CD4-positive, alpha-beta T cell treated with Interleukin-2 at 100 ng/mL for 4 hours (primary cell): ENCODE measurements at places on chromosomes 2 and 18.

- no peak for DNase-seq
Observed at GRCh38 chr2:70717431-70718038, 50.5 kb downstream of the ADD2 start.

DNA sequence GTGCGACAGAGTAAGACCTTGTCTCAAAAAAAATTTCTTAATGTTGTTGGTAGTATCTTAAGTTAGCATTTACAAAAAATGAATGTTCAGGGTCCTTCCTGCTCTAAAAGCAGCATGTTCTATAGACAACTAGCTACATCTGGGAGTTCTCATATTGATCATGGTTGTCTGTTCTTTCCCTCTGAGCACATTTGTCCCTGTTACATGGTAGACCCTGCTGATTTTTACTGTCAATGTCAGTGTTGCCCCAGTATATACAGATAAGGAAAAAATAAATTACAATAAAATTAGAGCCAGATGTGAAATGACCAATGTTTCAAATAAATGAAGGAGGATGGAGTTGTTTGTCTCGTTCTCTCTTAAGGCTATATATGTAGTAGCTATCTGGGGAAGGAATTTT is 63.2 kb downstream of the KCMF1 start:
- DNase-seq: no peak

DNA sequence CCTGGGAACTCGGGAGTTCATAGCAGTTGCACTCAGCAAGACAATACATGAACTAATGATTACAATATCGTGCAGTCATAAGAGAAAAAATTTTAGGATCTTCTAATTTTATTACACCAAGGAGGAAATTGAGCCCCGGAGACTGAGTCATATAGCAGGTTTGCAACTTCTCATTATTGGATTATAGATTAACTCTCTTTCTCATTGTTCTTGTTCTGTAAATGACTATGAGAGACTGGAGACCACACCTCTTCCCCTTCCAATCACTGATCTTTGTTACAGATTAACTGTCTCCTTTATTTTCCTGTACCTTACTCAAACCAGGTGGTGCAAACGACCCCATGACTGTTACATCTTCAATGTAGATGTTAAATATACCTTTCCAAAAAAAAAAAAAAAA is 435.8 kb upstream of the DDX18 start:
- DNase-seq: no peak

DNA sequence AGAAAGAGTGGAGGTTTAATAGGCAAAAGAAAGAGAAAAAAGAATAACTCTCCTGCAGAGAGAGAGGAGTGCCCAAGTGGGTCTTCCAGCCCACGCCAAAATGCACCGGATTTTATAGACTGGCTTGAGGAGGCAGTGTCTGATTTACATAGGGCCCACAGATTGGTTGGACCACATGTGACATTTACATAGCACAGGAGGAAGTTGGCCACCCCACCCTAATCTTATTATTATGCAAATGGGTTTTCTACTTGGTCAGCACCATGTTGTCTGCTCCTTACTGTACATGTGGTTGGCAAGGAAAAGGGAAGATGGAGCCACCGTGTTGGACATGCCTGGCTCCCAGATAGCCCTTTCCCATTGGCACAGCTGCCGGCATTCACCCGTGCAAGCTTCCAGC is 56.8 kb downstream of the SP110 start:
- DNase-seq: no peak

- DNase-seq: peak; percentile 41
Observed at GRCh38 chr2:159904959-159905305, 106.9 kb upstream of the CD302 start.

- no peak for DNase-seq
Observed at GRCh38 chr18:62494764-62495163, 28.1 kb upstream of the ZCCHC2 start.

GRCh38 chr2:88692187-88692586 is 714 bp downstream of the RPIA start:
- peak; percentile 16 for DNase-seq

GRCh38 chr2:209383212-209383611 is 40.6 kb upstream of the MAP2 start:
- no peak for DNase-seq

DNA sequence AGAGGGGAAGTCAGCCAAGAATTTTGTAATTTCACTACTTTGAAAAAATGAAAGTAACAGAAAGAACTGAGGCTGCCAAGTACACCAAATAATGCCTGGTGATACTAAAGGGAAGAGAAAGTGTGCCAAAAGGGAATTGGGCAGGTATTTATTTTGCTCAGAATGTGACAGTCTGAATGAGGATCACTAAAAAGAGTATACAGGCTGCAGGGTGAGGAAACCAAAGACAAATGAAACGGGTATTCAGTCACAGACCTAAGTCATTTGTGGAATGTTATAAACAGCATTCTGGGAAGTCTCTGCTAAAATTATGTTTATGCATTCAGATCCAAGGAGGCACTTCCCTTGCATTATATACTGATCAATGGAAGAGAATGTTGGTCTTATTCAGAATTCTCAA is 418.6 kb upstream of the SLC39A10 start:
- no peak for DNase-seq

- DNase-seq: no peak
Observed at GRCh38 chr2:109264595-109265328, 135.8 kb downstream of the SH3RF3 start.

DNA sequence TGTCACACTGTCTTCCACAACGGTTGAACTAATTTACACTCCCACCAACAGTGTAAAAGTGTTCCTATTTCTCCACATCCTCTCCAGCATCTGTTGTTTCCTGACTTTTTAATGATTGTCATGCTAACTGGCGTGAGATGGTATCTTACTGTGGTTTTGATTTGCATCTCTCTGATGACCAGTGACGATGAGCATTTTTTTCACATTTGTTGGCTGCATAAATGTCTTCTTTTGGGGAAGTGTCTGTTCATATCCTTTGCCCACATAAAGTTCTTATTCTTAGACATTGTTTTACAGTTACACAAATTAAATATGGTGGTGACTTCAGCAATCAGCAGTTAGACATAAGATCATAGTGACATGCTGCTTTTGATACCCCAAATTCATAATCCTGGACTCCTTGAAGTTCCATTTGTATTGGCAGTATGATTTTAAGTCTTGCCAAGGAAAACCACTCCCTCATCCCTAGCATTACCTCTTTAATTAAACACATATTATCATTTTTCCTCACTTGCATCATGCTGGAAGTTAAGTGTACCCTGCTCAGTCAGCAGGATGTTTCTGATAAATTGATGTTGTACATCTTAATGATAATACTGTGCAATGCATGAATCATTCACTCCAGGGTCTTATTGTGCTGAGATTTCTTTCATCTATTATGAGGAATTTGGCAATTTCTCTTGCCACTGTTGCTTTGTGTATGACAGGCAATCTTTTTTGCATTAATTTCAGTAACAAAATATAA is 67.6 kb upstream of the STAT1 start:
- DNase-seq: no peak

- DNase-seq: no peak
Observed at GRCh38 chr18:617970-618504, 21.2 kb downstream of the CLUL1 start.

DNA sequence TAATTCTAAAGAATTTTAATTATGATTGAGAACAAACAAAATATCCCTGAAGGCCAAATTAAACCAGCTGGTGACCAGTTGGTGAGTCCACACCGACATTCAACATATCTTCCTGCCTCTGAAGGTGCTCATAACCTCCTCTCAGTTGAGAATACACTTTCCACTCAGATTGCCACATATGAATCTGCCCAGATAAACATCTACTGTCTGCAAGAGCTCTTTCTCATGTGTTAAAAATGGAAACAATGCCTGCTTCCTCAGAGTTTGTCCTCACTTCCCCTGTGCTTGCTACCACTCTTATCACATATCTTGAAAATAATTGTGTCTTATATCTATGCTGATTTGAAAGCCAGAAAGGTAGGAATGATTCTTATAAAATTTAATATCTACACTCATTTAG is 177.7 kb upstream of the GULP1 start:
- DNase-seq: no peak

DNA sequence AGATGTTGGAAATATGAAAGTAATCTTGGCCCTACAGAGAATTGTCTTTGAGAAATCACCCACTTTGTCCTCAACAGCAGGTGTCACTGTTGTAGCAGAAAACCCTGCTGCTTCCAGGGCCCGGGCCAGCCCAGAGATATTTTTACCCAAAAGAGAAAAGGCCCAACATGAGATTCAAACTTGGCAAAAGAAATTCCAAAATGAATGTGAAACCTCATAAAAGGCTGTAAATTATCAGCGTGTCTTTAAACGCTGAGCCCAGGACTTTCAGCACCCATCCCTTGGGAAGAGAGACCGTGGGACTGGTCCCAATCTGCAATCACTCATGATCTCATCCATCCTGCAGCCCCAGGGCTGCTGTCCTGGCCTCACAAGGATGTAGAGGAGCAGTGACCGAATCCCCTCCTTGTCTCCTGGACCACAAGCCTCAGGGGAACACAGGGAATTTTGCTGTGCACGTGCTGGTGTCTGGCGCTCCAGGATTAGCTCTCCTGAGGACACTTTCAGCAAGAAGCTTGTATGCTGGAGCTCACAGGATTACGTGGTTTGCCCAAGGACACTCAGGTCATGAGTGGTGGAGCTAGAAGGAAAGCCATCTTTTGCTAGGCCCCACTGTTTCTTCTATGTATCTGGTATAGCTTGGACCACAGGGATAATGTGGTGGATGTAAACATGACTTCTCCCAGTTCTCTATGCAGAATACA is 202.1 kb downstream of the RNF144A start:
- no peak for DNase-seq

- DNase-seq: no peak
Observed at GRCh38 chr2:239102266-239102665, 254.4 kb downstream of the TWIST2 start.

- no peak for DNase-seq
Observed at GRCh38 chr2:20970068-20970467, 73.8 kb downstream of the APOB start.

- DNase-seq: no peak
Observed at GRCh38 chr2:89837962-89838625, 1146.6 kb downstream of the RPIA start.

DNA sequence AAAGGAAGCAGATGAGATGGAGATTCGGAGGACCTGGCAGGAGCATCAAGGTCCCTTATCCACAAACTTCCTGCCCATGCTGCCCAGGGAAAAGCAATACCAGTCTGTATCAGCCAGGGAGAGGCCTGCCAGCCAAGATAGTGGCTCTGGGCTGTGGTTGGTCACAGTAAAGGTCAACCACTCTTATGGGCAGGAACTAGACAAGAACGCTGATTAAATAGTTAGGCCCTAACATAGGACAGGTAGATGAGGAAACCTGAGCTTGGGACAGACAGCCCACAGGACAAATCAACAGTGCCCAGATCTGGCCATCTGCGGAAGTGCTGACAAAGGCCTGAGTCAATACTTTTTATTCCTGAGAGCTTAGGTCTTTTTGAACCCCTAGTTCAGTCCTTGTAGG is 10.7 kb downstream of the PSTPIP2 start:
- DNase-seq: no peak

- no peak for DNase-seq
Observed at GRCh38 chr2:36831185-36831584, 134.7 kb downstream of the VIT start.

DNA sequence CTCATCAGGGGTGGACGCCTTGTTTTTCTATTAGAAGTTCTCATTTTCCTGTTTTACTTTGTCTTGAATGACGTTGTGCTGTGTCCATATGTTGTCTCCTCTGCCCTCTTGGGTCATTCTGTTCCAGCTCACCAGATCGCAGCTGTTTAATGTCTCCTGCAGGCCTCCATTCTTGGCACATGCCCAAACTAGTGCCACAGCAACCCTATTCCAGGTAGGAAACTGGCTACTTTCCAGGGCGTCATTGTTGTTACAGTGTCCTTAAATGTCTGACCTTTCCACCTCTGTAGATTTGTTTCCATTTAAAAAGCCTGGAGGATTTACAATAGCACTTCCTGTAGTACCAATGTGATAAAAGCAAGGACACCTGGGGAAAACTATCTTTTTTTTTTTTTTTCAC is 500.7 kb downstream of the METTL4 start:
- DNase-seq: no peak

- DNase-seq: no peak
Observed at GRCh38 chr2:64137996-64138395, 6.2 kb downstream of the PELI1 start.

DNA sequence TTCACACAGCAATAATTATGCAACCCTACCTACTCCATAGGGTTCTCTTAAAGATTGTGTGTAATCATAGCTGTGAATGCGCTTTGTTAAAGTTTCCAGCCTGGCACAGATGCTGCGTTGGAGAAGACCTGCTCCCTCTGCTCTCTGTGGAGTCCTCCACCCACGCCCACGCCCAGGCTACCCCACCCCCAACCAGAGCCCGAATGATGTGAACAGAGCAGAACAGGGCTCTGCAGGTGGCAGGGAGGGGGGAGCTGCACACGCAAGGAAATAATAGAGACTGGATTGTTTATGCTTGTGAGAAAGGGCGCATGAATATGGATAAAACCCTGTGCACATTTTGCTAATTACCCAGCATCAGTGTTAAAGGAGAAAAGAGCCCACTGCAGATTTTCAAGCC is 447.5 kb downstream of the BCL11A start:
- DNase-seq: no peak

GRCh38 chr2:109611467-109612095 is 2.2 kb downstream of the SEPTIN10 start:
- DNase-seq: no peak

GRCh38 chr2:19138264-19138825 is 220.1 kb downstream of the OSR1 start:
- no peak for DNase-seq

GRCh38 chr18:8238507-8238906 is 370.7 kb upstream of the RAB12 start:
- DNase-seq: no peak

DNA sequence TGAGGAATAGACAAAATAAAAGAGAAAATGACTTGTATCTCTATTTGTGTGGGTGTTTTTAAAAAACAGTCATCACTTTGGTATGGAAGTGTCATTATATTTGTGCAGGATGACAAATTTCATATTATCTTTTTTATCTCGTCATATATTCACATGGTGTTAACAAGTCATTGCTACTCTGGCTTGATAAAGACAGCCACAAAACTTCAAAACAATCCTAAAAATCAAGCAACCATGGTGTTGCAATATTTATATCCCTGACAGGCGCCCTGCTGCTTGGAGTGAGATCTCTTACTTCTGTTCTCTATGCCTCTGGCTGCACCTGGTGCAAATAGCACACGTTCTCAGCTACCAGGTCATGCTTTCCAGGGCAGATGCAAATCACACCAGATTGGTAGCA is 278.0 kb upstream of the EPHA4 start:
- no peak for DNase-seq

GRCh38 chr2:188620916-188621315 is 329.2 kb downstream of the GULP1 start:
- DNase-seq: no peak

GRCh38 chr2:202104286-202104870 is 31.3 kb downstream of the KIAA2012 start:
- no peak for DNase-seq

DNA sequence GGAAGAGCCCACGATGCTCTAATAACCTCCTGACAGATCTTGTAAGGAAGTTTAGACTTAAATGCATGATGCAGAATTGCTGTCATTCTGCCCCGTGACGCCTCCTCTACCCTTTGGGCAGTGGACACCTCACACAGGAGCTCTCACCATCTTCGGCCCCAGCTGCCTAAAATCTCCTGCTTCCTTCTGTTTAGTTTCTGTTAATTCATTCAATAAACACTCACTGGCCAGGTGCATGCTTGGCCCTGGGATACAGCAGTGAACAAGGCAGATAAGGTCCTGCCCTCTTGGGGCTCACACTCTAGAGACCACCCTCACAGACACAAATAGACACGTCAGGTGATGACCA is 81.1 kb downstream of the SEPTIN10 start:
- no peak for DNase-seq
